CD8-positive, alpha-beta memory T cell (primary cell): ENCODE measurements at places on chromosomes 16 and 17. TPM values are rescaled to one million over a fixed set of nuclear protein-coding genes. Genes with fewer than 3 reads are reported as not detected.

- no peak overlapping the region for H3K27ac ChIP-seq
- H3K4me3 ChIP-seq = no peak overlapping the region
- DNase-seq = no peak
- H3K27me3 ChIP-seq = no peaks in the 10 kb centered on the region
Measured at GRCh38 chr17:52899235-52899634, 740.7 kb upstream of the CA10 start.

The CUEDC1 gene
- 0.73 TPM for total RNA-seq

GRCh38 chr17:44599298-44600175 lies 42.3 kb downstream of the FZD2 start:
- no peaks in the 10 kb centered on the region for H3K36me3 ChIP-seq
- no peaks in the 10 kb centered on the region for H3K4me1 ChIP-seq
- H3K4me3 ChIP-seq = no peak overlapping the region
- no peaks in the 10 kb centered on the region for H3K27me3 ChIP-seq
- no peak for DNase-seq
- H3K27ac ChIP-seq = no peak overlapping the region

GRCh38 chr17:27343977-27344607 lies 50.2 kb downstream of the WSB1 start:
- no peak overlapping the region for H3K4me3 ChIP-seq
- peaks cover 3% of the 10 kb centered on the region for H3K4me1 ChIP-seq
- H3K27ac ChIP-seq = no peak overlapping the region
- H3K27me3 ChIP-seq = no peaks in the 10 kb centered on the region

DNA sequence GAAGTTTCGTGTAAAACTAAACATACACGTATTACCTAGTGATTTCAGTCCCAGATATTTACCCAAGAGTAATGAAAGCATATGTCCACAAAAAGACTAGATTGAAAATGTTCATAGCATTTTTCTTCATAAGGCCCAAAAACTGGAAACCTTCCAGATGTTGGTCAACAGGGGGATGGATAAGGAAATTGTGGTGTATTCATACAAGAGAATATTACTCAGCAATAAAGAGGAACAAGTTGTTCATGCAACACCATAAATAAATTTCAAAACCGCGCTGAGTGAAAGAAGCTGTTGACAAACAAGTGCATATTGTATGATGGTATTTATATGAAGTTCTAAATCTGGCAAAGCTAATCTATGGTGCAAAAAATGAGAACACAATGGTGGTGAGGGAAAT lies 54.1 kb upstream of the NFAT5 start:
- no peak overlapping the region for H3K4me3 ChIP-seq
- no peaks in the 10 kb centered on the region for H3K4me1 ChIP-seq
- no peak for DNase-seq

The KRT20 gene
- not detected for total RNA-seq

DNA sequence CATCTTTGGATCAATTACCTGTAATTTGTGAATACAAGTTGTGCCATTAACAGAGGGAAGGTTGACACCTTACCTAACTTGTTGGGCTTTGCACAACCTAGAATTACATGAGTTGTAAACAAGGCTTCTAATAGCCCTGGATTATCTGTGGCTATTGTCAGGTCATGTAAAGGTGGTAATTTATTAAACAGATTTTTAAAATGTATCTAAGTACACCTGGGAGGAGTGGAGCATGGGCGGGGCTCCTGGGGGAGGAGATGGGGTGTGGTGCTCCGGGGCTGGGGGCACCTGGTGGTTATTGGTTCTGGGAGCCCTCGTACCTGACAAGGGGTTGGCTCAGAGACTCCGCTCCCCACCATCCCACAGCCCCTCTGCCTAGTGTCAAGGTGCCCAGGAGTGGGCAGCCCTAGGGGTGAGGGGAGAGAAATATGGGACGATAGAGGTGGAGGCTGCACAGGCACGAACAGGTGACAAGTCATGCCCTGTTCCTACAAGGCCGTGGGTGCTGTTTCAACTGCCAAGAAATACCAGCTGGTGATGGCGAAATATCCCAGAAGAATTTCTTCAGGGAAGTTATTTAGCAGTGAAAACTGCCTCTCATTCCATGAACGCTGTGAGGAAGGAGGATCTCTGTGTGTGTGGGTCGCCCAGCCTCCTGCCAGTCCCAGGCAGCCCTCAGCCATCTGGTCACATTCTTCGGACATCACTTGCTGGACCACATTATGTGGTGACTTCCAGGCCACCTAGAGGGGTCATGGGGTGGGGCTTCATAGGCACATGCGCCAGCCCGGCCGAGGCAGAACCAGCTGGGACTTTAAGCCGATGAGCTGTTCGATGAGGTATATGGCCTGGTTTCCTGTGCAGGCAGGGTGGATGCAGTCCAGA lies 55.5 kb upstream of the IRX3 start:
- no peaks in the 10 kb centered on the region for H3K4me1 ChIP-seq
- no peaks in the 10 kb centered on the region for H3K36me3 ChIP-seq
- DNase-seq = no peak
- H3K4me3 ChIP-seq = no peak overlapping the region

The CLDN6 gene
- total RNA-seq = not detected

The FSCN2 gene
- 0.46 TPM for total RNA-seq

DNA sequence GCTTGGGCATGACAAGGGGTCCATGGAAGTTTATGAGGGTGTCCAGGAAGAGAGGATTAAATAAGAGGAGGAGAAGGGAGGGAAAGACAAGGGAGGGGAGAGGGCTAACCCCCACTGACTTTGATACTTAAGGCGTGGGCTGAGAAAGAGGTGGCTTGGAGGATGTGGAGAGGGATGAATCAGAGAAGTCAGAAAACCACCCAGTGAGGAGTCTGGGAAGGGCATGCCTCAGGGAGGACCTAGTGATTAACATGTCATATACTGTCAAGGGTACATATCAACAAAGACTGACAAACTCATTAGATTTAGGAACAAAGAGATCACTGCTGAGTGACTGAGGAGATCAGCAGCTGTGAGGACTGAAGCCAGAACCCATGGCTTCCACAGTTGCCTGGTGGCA lies 145.4 kb downstream of the IRX5 start:
- H3K4me1 ChIP-seq = no peaks in the 10 kb centered on the region
- DNase-seq = no peak
- H3K36me3 ChIP-seq = no peaks in the 10 kb centered on the region

GRCh38 chr17:75480281-75480680 lies 23.8 kb downstream of the TMEM94 start:
- H3K4me3 ChIP-seq = no peak overlapping the region
- no peaks in the 10 kb centered on the region for H3K36me3 ChIP-seq
- no peak overlapping the region for H3K27ac ChIP-seq
- H3K27me3 ChIP-seq = no peaks in the 10 kb centered on the region
- no peaks in the 10 kb centered on the region for H3K4me1 ChIP-seq

The GLTPD2 gene
- total RNA-seq = not detected

- no peak for DNase-seq
- peaks cover 8% of the 10 kb centered on the region for H3K36me3 ChIP-seq
- no peak overlapping the region for H3K27ac ChIP-seq
- no peaks in the 10 kb centered on the region for H3K27me3 ChIP-seq
Measured at GRCh38 chr16:84121007-84121406, 4.3 kb upstream of the MBTPS1 start.
